ENCODE measurements at places on chromosomes 7 and 10. TPM values are rescaled to one million over a fixed set of nuclear protein-coding genes. Genes with fewer than 3 reads are reported as not detected.

The AZGP1 gene
- not detected for total RNA-seq

The FAM25A gene
- not detected for total RNA-seq

The SUN3 gene
- not detected for total RNA-seq

The PALD1 gene
- total RNA-seq, result 3.5 TPM

The OR13A1 gene
- total RNA-seq, result not detected

The AKR1C1 gene
- total RNA-seq, result 1.6 TPM
